Activated CD4-positive, CD25-positive, alpha-beta regulatory T cell (primary cell): ENCODE measurements at places on chromosomes 2 and 18.

GRCh38 chr2:142843731-142844130, 33.7 kb upstream of the KYNU start:
- DNase-seq, result no peak

DNA sequence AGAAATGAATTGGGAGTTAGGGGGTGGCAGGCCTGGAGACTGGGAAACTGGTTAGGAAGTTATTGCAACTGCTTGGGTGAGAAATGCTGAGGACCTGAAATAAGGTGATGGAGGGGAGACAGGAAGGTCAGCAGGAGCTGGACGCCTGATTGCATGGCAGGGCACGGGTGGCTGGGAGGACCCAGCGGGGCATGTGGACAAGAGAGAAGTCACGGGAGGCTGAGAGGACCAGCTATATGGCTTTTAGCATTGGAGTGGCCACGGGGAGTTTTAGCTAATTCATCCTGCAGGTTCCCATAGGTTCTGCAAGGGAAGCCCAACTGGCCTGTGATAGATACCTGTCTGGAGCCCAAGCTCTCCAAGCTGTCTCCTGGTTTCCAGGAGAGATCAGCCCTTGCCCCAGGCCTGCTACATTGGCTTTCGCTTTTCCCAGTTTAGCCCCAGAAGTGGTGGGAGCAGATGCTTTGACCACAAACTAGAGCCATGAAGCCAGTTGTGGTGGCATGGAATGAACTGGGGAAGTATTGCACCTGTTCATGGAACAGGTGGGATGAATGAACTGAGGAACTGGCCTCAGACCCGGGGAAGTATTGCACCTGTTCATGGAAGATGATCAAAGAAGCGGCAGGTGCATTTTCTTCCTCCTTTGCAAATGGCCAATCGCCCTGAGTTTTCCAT, 93.6 kb upstream of the TAF1B start:
- DNase-seq, result no peak

DNA sequence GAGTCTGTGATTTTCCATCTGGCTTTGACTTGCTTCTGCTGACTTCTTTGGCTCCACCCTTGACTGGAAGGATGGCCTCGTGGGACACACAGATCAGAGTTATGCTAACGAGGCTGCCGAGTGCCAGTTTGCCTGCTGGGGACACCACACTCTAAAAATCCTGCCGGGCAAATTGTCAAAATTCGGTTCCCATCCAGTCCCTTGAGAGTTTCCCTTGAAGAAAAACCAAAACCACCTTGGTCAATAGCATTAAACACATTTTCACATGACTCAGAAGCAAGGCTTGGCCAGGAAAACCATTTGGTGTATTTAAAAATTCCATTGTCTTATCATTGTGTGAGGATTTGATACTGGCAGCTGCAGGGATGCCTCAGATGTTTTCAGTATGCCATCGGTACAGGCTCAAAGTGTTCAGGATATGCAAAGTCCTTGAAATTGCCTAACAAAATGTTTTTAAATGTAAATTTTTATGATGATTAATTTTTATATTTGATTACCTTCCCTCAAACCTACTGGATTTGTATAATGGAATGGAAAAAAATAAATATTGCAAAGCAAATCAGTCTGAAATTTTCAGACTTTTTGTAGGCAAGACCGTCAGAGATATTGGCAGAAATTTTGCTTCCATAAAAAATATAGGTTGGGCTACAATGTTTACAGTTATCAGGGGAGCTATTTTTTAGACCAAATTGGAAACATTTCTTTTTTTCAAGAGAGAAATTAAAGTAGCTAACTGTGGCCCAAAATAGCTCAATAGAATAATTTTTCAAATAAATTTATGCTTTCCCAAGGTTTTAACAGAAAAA, 41.6 kb downstream of the KCNE4 start:
- no peak for DNase-seq

DNA sequence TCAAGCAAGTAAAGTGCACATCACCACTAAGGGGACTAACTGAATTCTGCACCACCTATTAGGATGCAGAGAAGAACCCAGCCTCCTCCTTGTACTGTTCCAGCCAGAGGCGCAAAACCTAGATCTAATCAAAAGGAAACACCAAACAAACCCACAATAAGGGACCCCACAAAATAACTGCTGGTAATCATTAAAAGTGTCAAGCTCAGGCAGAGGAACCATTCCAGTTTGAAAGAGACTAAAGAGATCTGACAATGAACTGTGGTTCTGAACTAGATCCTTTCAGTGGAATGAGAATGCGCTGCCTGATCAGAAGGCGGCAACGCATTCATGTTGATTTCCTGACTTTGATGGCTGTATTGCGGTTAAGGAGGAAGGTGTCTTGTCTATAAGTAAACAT, 16.8 kb downstream of the HDLBP start:
- no peak for DNase-seq

GRCh38 chr2:36407413-36407812, 51.8 kb downstream of the CRIM1 start:
- DNase-seq, result no peak

- no peak for DNase-seq
Measured at GRCh38 chr2:10863837-10864236, 47.9 kb upstream of the KCNF1 start.

DNA sequence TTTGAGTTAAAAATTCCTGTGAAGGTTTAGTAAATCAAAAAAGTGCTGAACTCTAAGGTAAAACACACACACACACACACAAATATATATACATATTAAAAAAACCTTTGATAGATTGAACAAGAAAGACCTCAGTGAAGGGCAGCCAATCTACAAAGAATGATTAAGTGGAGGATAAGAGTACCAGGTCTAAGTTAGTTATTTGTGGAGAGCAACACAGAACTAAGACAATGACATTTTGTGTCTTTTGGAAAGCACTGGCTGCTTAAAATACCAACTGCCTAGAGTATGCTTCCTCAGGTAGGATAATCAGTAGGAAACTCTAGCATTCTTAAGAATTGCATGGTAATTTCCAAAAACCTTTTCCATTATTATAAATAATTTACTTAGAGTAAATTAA, 481.4 kb upstream of the SYT4 start:
- DNase-seq, result no peak

DNA sequence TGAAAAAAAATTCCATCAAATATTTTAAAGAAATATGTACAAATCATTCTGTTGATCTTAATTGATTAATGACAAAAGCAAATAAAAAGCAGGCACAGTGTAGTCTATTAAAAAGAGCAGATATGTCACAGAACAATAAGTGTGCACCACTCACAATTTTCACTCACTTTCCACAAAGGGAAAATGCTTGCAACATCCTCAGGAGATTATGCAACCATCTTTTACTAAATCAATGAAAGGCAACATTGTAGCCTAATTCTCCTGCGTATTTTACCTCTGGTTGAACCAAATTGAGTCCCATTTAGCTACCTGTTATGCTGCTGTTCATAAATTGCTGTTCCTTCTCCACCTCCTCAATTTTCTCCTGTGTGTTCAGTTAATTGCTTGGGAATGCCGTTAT, 1346.8 kb upstream of the PIK3C3 start:
- no peak for DNase-seq

DNA sequence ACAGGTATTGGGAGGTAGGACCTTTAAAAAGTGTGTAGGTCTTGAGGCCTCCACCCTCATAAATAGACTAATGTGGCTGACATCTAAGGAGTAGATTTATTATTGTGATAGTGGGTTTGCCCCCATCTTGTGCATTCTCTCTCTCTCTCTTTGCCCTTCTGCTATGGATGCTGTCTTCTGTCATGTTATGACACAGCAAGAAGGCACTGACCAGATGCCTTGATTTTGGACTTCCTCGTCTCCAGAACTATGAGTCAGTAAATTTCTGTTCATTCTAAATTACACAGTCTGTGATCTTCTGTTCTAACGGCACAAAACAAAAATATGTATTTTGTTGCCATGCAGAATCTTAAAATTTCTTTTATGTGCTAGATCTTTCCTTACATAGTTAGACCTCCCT, 66.9 kb downstream of the ATAD2B start:
- no peak for DNase-seq

DNA sequence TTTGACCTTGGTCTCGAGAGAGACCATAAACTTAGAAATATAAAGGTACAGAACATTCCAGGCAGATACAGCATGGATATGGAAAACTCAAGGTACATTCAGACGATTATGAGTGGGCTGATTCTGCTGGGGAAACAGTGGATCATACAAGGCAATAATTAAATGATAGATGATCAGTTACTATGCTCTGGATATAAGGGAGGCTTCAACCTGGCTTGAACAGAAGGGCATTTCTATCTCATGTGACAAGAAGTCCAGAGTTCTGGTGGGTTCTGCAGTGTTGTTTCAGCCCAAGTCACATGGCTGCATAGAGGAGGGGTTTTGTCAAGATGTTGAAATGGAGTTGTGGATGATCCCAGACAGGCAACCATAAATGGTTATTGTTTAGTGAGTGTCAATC, 23.5 kb downstream of the MYO5B start:
- DNase-seq, result no peak

- no peak for DNase-seq
Measured at GRCh38 chr2:72204156-72204785, 56.6 kb upstream of the CYP26B1 start.

- DNase-seq, result no peak
Measured at GRCh38 chr2:128568106-128568505, 249.4 kb upstream of the HS6ST1 start.

DNA sequence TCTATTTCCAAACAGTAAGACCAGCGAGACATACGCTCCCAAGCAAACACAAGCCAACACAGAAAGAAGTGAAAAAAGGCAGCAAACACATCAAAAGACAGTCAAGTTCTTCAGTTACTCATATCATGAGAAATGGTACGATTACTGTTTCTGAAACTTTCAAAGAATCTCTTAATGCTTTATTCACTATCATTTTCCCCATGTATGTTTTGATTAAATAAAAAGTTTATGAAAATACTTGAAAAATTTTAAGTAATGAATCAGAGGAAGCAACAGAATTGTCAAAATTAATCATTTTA, 114.9 kb downstream of the HDAC4 start:
- no peak for DNase-seq

GRCh38 chr2:221380686-221381085, 191.4 kb downstream of the EPHA4 start:
- DNase-seq, result no peak

DNA sequence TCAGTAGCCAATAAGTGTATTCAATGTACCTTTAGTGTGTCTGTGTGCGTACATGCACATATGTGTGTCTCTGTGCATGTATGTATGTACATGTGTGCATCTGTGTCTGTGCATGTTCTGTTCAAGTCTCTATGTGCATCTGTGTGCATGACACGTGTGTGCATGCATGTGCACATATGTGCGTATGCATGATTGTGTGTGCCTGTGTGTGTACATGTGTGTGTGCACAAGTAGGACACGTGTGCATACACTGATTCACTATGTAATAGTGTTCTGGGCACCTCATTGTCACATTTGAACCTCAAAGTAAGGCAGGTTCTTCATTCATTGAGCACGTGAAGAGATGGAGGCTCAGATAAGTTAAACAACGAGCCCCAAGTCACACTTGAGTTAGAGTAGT, 142.6 kb upstream of the COPS8 start:
- no peak for DNase-seq

DNA sequence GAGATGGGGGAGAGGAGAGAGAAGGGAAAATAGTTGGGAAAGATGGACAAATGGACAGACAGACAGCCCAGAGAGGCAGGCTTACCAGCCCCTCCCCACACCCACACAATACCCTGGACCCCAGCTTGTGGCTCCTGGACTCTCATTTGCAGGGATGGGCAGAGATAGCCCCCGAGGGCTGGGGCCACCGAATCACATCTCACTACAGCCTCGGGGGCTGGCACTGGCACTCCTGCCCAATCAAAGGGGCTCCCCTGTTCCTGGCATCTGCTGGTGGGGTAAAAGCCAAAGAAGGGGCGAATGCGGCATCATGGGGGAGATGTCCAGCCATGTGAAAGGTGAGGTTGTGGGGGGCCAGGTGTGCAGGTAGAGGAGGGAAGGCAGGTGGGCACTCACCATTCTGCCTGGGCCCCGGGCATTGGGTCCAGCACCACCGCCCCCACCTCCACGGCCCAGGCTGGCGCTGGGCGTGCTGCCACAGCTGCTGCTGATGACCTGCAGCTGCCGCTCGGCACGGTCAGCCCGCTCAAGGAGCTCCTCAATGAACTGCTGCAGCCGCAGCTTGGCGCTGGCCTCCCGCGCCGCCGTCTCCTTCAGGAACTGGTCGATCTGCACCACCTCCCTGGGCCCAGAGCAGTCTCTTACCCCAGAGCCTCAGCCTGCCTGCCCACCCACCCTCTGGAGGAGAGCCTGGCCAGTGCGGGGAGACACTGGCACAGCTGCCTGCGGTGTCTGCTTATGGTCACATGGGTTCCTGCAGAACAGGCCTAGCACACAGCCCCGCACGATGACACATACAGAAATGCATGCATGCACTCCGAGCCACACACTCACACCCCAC, 18.0 kb downstream of the FBXO41 start:
- no peak for DNase-seq

DNA sequence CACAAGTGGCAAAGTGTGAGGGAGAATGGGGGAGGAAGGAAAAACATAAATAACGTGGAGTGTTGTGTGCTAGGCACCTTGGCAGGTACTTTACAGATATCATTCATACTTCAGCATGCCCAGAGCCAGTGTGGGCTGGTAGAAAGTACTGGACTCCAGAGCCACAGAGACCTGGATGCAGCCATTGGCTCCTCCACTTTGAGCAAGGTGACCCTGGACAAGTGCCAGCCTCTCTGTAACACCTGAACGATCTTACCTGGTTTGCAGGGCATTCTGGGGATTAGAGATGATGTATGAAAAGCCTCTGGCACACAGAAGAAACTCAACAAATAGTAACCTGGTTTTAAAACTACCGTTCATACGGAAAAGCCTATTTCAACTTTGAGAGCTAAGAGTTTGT, 6.3 kb downstream of the LOXHD1 start:
- no peak for DNase-seq

- no peak for DNase-seq
Measured at GRCh38 chr2:55743583-55743982, 49.9 kb upstream of the PNPT1 start.

- DNase-seq, result no peak
Measured at GRCh38 chr2:197159661-197160211, 150.8 kb downstream of the ANKRD44 start.

- DNase-seq, result no peak
Measured at GRCh38 chr18:32469691-32470459, 807 bp downstream of the GAREM1 start.

GRCh38 chr2:142693171-142693950, 184.1 kb upstream of the KYNU start:
- no peak for DNase-seq

GRCh38 chr18:64513401-64513800, 364.5 kb upstream of the LINC00305 start:
- DNase-seq, result no peak
